ENCODE measurements at places on chromosomes 12 and 14.

DNA sequence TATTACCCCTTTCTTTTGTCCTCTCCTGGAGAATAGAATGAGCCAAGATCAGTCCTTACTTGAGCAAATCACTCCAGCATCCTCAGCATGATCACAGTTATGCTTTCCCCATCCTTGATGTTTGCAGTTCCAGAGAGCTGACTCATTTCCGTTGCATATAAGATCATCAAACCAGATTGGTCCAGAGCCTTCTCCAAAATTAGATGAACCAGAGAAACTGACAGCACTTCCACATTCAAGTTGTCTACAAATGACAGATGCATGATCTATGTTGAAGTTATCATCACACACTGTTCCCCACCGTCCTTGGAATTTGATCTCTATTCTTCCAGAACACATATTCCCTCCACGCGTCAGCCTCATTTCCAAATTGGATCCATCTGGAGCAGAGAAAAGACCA is 4.8 kb downstream of the CD163 start:
- DNase-seq, result no peak

- no peak for DNase-seq
Observed at GRCh38 chr14:72416892-72417291, 477.0 kb downstream of the DPF3 start.

GRCh38 chr12:108918206-108918605 is 38.3 kb downstream of the DAO start:
- no peak for DNase-seq

- DNase-seq, result no peak
Observed at GRCh38 chr12:97275256-97275655, 187.3 kb upstream of the RMST start.

DNA sequence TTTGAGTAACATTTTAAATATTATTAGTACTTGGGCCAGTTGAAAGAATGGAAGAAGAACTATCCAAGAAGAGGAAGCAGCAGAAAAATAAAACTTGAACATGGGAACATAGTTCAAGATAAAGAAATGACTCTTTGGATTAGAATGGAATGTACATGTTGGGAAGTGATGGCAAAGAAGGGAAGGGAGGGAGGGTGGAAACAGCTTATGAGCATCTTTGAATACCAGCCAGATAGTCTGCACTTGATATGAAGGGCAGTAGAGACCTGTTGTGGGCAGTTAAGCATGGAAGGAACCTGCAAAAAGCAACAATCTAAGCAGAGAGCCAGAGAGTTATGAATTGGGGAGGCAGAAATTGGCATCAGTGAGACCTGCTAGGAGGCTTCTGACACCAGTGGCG is 10.0 kb upstream of the IL22 start:
- no peak for DNase-seq

- DNase-seq, result no peak
Observed at GRCh38 chr12:57158665-57159064, 11.2 kb upstream of the LRP1-AS start.

DNA sequence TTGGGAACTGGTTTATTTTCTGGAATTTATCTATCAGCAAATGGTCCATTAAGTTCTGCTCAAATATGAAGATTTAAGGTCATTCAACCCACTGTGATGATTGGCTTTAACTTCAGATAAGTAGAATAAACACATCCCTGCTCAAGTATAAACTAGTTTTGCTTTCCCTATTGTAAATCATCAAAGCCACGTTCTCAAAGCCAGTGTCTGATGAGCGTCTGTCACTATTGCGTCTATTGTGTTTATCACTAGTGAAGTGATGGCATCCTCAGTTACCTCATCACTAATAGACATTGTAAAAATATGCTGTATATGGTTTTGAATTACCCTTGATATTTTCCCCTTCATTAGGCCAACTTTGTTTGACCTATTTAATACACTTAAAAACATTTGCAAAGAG is 351.3 kb downstream of the BCAT1 start:
- no peak for DNase-seq

GRCh38 chr12:59651229-59651920 is 55.5 kb downstream of the SLC16A7 start:
- no peak for DNase-seq

DNA sequence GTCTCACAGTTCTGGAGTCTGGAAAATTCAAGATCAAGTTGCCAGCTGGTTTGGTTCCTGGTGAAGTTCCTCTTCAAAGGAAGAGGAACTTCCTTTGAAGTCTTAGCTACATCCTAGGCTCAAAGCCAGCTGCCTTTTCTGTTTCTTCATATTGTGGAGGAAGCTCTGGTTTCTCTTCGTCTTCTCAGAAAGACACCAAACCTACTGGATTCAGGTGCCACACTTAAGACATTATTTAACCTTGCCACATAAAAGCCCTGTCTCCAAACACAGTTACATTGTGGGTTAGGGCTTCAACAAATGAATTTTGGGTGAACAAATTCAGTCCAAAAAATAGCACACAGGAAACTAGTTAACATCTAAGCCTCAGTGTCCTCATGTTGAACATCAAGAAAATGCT is 1019.8 kb downstream of the GALC start:
- DNase-seq, result no peak

DNA sequence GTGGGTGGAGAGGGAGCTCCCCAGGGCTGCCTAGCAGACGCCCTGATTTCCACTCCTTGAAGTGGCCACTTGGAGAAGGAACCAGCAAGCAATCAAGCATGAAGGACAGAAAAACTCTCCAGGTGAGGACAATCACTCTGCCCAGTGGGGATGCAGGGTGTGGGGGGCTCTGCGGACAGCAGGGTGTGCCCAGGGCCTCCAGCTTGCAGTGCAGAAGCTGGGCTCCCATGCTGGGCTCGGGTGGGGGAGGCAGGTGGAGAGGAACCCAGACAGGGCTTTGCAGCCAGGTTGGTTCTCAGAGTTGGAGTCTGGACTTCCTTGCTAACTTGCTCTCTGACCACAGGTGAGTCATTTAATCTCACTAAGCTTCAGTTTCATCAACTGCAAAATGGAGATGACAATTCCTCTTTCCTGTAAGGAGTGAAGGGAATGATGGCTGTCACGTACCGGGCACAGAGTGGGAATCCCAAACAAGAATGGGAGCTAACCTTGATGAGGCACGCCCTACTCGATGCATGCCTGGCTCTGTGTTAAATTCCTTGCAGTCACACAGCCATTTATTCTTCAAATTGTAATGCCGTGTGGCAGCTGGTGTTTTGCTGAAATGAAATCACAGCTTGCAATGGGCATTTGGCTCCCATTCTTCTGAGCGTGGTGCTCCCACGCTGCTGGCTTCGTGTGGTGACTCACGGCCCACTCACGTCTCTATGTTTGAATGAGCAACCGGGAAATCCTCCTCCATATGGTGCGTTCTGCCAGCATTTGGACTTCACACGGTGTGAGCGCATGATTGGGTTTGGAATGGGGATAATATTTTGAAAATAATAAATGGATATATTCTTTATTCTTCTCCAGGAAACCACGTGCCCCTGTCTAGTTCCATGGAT is 75.2 kb downstream of the PRIMA1 start:
- DNase-seq, result no peak

DNA sequence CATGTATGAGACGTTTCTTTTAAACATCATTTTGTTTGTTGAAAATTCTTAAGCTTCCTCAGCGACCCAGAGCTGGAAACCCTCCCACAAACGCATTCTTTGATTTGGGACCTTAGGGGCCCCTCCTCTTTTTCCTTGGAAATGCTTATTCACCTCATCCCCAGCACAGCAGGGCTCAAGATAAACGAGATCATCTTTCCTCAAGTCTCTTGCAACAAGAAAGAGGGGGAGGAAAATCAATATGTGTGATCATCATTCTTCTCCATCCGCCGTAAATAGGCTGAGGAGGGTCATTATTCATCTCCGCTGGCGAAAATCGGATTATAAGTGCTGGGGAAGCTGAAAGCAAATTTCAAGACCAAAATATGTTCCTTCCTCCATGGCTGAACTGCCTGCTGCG is 1415.2 kb downstream of the AACS start:
- no peak for DNase-seq

- DNase-seq, result no peak
Observed at GRCh38 chr12:5254703-5255102, 177.2 kb upstream of the NTF3 start.

DNA sequence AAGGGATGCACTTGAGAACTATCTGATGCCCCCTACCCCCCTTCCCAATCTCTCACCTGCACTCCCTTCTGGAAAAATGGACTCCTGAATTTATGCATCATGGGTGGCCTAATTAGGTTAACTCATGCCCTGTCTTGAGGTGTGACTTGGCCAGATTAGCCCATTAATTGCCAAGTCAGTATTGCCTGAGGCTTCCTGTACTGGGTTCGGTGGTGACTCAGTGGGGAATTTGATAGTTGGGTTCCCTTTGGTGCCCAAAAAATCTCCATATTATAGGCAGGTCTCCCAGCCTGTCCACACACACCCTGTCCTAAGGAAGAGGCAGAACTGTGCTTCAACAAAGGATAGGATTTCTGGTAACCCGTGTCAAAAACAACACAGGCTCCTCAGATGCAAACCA is 146.1 kb downstream of the CHST11 start:
- DNase-seq, result no peak

- DNase-seq, result no peak
Observed at GRCh38 chr12:121190523-121191031, 19.4 kb upstream of the P2RX4 start.

DNA sequence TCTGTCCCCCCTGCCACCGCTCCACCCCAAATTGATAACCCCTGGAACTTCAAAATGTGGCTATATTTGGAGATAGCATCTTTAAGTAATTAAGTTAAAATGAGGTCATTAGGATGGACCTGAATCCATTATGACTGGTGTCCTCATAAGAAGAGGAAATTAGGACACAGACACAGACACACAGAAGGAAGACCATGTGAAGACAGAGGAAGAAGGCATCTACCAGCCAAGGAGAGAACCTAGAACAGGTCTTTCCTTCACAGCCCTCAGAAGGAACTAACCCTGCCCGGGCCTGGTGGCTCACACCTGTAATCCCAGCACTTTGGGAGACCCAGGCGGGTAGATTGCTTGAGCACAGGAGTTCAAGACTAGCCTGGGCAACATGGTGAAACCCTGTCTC is 3.6 kb upstream of the HRK start:
- DNase-seq, result no peak

GRCh38 chr14:85439696-85440328 is 90.1 kb upstream of the FLRT2 start:
- DNase-seq, result no peak

- no peak for DNase-seq
Observed at GRCh38 chr12:57154804-57155434, 7.5 kb upstream of the LRP1-AS start.

DNA sequence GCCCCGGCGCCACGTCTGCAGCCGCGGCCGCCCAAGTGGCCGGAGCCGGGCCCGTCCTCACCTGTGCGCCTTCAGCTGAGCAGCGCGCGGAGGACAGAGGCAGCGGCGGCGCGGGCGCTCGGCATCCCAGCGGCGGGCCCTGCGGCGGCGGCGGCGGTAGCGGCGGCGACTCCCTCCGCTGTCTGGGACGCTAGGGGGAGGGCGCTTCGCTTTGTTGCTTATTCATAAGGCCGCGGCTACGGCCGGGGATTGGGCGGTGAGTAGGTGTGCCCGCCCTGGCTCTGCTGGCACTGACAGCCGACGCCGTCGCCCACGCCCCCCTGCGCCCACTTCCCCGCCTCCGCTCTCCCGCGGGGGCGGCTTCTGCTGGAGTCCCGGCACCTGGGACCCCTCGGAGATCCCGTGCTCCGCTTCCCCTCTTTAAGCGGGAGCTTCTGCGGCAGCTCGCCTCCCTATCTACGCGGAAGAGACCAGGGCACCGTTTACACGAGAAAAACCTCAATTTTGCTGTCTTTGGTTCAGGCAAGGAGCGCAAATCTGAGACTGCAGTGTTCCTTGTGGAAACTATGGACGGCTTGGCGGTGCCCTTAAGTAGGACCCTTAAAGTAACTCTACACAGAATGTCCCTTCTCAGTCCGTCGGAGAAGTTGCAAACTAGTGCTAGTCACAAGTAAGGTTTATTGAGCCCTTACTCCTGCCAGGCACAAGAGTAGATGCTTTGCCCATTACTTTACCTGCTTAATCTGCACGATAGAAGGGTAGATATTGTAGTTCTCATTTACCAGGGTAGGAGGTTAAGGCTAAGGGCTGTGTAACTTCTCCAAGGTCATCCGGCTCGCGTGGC is at the start of gene ARMH4:
Gene ARMH4, minus strand, starts transcription at position 200 of the 844 bp plus-strand sequence. CDS start 12,855 bp downstream, outside the sequence.
- peak; percentile 45 for DNase-seq

- no peak for DNase-seq
Observed at GRCh38 chr12:47889040-47889439, 15.8 kb downstream of the VDR start.

DNA sequence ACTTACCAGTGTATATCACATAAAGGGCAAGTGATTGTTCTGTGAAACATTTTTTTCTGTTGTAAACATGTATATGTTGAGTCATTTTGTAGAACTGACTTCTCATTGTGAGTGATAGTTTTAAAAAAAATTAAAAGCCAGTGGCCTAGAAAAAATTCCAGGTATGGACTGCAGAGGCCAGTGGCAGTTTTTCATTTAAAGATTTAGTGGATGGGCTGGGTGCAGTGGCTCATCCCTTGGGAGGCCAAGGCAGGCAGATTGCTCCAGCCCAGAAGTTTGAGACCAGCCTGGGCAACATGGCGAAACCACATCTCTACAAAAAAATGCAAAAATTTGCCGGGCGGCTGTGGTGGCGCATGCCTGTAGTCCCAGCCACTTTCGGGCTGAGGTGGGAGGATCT is 84.7 kb upstream of the MDM1 start:
- no peak for DNase-seq

DNA sequence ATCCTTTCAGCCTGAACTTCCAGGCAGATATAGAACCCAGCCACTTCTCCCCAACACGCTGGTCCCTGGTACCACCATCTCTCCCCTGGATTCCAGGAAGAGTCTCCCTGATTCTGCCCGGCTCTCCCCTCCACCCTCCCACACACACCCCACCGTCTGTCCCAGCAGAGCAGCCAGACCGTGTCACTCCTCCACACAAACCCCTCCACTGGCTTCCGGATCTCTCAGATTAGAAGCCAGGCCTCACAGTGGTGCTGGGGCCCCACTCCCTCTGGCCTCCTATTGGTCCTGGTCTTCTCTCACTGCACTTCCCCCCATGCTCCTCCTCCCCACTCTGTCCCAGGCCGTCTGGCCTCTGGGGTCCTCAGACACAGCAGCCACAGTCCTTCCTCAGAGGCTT is 52.4 kb upstream of the CDKN3 start:
- DNase-seq, result no peak

GRCh38 chr14:74144789-74145188 is 60.0 kb downstream of the LIN52 start:
- no peak for DNase-seq

- no peak for DNase-seq
Observed at GRCh38 chr14:71885301-71885700, 46.9 kb upstream of the RGS6 start.

GRCh38 chr12:25958428-25959070 is at the start of gene RASSF8:
Gene RASSF8, plus strand, starts transcription at chr12:25958682. Its CDS starts 96,662 bp downstream, at chr12:26055344.
- DNase-seq, result no peak

- no peak for DNase-seq
Observed at GRCh38 chr14:55535516-55536203, 44.3 kb upstream of the KTN1 start.

DNA sequence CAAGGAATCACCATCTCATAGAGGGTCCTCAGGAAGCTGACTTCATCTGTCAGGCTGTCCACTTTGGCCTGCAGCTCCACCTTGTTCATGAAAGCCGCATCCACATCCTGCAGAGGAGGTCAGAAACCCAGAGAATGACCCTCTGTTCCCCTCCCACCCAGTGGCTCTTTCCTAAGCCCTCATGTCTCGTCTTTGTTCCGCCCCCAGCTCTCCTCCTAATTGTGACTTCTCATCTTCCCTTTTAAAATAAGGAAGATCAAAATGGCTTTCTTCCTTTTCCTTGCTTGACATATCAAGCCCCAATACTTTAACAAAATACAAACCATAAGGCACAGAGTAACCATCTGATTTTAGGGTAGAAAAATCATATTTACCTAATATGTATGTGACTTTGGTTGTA is 4.4 kb downstream of the KRT76 start:
- DNase-seq, result no peak

- DNase-seq, result no peak
Observed at GRCh38 chr12:94186278-94187241, 38.2 kb downstream of the PLXNC1 start.

Measured in activated T-cell treated with anti-CD3 and anti-CD28 coated beads for 4 hours (primary cell).